ENCODE measurements at places on chromosomes 2 and 18.
A peak's percentile ranks its signal among the peaks of the same experiment; 100 is the strongest.

DNA sequence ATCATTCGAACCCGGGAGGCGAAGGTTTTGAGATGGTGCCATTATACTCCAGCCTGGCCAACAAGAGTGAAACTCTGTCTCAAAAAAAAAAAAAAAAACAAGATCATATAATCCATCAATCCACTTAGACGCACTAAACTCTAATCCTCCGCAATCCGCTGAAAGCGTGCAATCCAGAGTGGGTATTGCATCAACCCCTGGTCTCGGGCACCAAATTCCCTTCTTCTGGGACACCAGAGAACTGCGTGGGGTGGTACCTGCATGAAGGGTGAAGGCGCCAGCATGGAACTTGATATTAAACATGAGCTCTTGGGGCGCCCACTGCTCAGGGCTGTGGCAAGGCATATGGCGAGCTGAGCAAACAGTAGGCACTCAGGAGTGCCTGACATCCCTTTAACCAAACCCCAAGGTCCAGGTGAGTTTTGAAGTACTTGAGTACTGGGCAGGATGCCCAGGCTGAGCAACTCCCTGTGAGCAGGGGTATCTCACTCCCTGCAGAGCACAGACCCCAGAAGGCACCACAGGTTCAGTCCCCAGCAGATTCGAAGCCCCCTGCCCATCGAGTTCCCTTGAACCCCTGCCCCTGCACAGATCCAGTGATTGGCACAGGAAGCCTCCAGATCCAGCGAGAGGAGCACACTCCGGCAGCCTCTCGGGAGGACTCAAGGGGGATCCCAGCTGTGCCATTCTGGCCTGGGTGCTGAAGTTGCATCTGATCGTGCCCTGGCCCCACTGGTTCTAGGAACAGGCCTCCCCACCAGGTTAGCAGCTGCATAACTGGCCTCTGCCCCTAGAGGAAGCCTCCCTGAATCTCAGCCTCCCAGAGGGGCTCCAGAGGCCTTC is 8.0 kb downstream of the ALPI start:
- DNase-seq, result no peak

DNA sequence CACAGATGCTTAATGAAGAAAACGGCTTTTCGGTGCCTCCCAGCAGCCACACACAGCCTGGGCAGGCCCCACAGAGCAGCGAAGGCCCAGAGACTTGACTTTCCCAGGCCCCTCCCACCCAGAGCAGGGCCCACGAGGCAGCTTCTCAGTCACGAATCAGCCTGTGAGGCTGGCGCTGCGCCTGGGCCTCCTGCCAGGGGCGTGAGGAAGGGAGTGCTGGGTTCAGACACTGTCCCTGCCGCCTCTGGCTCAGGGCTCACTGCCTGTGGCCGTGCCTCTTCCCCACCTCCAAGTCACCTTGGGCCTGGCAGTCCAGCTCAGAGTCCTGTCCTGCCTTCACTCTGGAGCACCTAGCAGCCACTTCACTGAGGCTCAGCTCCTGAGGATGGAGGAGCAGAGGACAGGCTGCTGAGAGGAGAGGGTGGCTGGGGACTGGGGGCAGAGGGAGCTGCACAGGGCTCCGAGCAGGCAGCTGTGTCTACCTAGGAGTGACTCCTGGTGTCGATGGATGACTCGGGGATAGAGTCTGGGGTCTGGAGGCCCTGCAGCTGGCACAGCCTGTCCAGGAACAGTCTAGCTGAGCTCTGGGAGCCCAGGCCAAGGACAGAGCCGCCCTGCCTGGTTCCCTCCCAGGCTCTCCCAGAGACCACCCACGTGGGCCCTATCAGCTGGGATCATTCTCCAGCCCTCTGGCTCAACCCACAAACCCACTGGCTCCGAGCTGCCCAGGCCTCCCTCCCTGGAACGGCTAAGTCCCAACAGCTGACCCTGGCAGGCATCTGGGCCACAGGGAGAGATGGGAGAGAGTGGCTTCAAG is 36.4 kb upstream of the FOSL2 start:
- DNase-seq, result peak; percentile 40

DNA sequence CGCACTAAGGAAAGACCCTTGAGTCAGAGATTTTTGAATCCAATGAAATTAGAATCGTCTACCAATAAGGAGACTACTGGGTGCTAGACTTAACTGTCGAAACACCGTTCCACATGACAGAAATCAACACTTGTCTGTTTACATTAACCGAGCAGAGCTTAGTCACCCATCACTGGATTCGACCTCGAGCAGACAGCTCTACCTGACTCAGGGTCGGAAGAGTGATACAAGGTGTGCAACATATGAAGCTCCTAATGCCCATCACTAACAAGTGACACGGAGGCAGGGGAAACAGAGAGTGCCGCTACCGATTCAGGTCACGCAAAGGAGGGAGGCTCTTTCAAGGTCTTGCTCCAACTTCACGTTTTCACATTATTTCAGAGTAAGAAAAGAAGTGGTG is 54.2 kb upstream of the FZD5 start:
- DNase-seq, result no peak

DNA sequence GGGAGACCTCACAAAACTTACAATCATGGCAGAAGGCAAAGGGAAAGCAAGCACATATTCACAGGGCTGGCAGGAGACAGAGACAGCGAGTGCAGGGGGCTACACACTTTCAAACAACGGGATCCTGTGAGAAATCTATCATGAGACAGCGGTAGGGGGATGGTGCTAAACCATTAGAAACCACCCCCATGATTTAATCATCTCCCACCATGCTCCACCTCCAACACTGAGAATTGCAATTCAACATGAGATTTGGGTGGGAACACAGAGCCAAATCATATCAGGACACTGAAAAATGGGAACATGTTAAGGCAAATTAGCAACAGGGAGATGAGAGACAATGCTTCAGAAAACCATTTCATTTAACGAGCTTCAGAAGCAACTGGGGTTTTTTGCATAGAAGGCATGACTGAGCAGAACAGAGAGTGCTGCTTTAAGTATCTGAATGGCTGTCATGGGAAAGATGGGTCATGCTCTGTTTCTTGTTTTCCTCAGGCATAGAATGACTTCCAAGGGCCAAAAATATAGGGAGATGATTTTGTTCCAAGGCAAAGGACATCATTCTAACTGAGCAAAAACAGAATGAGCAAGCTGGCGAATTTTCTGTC is 100.8 kb upstream of the MAP2 start:
- DNase-seq, result no peak

DNA sequence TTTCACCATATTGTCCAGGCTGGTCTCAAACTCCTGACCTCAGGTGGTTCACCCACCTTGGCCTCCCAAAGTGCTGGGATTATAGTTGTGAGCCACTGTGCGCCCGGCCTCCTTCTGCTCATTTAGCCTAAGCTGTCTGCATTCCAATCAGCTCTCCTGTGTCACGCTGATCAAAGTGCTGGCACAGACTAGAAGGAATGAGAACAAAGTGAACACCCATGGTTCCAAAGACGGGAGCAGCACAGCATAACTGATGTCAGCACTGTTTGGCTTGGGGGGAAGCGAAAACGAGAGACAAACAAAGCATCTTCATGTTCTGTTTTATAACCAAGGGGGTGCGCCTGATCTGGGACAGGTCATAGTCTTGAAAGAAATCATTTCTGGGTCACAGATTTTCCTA is 43.3 kb downstream of the DIPK1C start:
- DNase-seq, result no peak
